GM12865 (cell line): ENCODE measurements at places on chromosomes 2 and 18.

DNA sequence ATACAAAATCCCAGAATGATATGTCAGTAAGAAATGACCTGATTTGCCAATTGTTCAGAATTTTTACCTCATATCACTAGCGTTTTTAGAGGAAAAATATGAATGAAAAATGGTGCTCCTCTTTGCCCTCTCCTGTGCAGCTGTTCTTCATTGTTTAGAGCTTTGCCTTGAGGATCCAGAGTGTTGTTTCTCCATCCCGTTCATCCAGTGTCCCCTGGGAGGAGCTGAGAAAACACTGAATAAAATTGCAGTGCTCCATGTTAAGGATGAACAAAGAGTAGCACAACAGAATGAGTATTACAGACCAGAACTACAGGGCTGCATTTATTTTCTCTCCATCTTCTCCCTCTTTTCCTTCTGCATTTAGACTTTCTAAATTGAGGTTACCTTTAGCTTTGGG, 133.1 kb downstream of the ADCYAP1 start:
- DNase-seq: no peak

- no peak for DNase-seq
Measured at GRCh38 chr18:13605901-13606300, 120.5 kb downstream of the FAM210A start.

- peak; percentile 56 for DNase-seq
Measured at GRCh38 chr2:227406177-227407031, 18.7 kb upstream of the SCYGR1 start.

GRCh38 chr2:75133621-75134570, 65.4 kb downstream of the TACR1 start:
- no peak for DNase-seq

GRCh38 chr2:170013802-170014551, 164.0 kb upstream of the MYO3B start:
- no peak for DNase-seq

- no peak for DNase-seq
Measured at GRCh38 chr18:13983506-13983905, 68.2 kb upstream of the MC2R start.

DNA sequence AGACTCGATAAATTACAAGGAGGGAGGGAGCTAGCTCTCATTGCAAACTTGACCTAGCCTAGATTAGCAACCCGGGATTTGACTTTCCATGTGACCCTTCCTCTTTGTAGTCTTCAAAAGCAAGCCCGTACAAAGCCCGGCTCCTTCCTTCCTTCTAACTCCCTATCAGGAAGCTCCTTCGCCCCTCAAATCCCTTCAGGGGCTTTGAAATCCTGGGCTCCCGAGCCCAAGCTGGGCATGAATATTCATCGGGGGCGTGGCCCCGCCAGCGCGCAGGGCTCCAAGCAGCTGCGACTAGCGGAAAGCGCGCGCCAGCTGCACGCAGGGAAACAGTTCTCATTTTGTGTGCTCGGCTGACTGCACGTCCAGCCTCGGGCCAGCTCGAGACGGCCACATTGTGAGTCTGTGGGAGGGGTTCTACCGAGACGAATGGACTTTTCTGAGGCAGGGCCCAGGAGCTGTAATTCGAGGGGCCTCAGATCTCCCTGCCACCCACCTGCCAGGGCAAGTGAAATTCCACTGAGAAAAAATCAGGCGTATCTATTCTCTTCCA, 84.0 kb upstream of the PELI1 start:
- DNase-seq: peak; percentile 76

- no peak for DNase-seq
Measured at GRCh38 chr18:2715990-2716389, 60.5 kb downstream of the SMCHD1 start.

- no peak for DNase-seq
Measured at GRCh38 chr2:14304326-14304725, 328.2 kb upstream of the LRATD1 start.

- no peak for DNase-seq
Measured at GRCh38 chr2:189113963-189114362, 65.6 kb downstream of the COL5A2 start.

DNA sequence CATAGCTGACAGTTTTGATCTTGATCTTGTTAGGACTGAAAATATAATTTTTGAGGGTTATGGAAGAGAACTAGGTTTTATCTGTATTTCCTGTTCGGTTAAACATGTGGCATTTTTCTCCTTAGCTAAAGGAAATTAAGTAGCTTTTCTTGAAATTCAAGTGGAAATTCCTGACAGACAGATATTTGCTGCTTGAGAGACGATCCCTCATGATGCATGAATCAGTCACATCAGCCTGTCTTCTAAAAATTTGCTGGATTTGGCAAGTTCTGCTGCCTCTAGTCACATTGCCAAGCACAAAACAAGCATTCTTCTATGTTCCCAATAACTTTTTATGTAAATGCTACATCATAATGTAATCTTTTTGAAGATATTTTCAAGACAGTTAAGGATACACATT, 201.8 kb upstream of the ATP5MC3 start:
- no peak for DNase-seq

GRCh38 chr2:144480285-144480684, 39.6 kb downstream of the ZEB2 start:
- DNase-seq: no peak

DNA sequence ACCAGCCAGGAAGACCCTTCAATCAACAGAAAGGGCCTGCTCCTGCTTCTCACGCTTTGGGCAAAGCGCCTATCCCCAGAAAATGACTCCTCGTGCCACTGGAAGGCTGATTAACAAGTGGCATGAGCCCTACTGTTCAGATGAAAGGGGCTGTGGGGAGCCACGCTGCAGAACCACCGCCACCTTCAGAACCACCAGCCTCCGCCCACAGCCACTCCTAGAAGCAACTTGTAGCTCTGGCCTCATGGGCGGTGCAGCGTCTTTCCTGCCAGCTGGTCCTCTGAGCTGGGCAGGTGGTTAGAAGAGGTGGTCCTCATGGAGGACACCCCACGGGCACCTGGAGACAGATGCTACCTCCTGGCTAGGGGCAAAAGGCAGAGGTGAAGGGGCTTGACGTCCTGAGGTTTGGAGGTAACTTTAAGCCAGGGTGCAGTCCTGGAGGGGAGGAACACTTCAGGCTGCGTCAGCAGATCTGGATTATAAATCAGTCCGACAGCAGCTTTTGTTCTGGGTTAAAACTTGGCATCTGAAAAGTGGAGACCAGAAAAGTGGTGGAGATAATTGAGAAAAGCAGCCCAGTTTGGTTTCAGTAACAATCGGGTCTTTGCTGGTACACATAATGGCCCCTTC, 861 bp upstream of the SEMA4C start:
- DNase-seq: peak; percentile 48

GRCh38 chr2:153068915-153069314, 350.5 kb downstream of the ARL6IP6 start:
- DNase-seq: no peak

GRCh38 chr18:48132797-48133655, 202.6 kb upstream of the SMAD2 start:
- no peak for DNase-seq

DNA sequence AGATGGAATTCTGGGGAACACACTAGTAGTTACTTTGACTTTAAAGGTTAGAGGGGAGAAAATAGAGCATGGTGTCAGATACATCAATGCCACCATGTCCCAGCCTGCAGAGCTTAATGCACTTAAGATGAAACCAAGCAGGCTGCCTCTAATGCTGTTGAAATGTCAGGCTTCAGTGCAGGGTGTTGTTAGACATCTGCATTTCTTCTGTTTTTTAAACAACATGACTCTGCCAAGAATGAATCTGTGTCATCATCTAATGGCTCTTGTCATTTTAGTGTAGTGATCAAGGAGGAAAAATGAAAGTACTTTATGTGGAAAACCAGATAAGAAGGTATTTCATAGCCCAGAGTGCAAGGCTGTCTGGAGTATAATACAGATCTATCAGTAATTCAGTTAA, 29.9 kb downstream of the LYPD1 start:
- DNase-seq: no peak

DNA sequence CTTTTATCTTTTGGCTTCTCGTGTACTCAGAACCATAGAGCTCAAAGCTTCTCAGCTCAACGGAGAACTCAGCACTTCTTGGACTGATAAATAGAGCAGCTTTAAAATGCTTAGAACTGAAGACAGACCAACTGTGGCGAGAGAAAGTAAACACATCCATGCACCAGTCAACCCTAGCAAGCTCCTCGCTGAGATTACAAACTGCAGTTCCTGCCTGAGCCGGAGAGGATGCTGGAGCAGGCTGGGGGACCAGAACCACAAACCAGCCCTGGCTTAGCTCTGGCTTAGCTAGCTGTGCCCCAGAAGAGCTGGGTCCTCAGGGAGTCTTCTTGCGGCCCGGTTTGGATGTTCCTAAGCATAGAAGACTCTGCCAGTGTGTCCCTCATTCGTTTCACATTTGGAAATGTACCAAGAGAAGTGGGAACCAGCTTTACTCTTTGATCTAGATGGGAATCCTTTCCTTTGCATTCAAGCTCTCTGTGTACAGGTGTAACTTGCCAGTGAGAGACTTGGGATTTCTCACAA, 5.6 kb downstream of the PAX8 start:
- peak; percentile 26 for DNase-seq

GRCh38 chr2:232528746-232529460, 2.9 kb downstream of the CHRND start:
- no peak for DNase-seq

DNA sequence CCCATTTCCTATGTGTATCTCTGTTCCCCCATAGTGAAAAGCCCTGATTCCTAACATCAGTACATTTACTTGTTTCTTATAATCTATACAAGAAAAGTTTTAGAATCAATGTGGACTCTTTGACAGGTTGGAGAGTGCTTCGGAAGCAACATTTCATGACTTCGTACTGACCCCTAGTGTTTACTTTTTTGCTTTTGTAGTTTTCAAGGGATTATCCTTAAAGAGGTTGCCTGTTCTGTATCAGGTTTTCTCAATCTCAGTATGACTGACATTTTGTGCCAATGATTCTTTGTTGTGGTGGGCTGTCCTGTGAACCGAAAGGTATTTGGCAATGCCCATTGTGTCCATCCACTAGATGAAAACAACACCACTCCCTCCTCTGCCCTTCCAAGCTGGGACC, 43.3 kb upstream of the SERPINB2 start:
- peak; percentile 52 for DNase-seq

DNA sequence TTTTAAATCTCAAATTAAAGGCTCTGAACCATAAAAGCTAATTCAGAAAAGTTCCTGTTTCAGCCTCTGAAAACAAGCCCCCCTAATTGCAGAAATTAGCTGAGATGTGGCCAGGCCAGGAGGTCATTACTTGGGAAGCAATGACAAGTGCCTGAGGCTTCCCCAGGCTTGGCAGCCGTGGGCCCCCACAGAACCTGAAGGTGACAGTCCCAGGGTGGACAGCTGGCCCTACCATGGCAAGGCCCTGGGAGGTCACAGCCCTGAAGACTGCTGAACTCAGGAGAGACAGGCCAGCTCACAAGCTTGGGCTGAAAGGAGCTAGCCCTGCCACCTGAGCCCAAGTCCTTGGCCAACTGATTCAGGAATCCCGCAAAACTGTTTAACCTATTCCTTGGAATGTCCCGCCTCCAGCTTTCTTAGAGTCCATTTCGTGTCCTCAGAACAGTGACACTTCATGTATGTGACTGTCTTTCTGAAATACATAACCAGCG, 54.3 kb upstream of the PKDCC start:
- no peak for DNase-seq

DNA sequence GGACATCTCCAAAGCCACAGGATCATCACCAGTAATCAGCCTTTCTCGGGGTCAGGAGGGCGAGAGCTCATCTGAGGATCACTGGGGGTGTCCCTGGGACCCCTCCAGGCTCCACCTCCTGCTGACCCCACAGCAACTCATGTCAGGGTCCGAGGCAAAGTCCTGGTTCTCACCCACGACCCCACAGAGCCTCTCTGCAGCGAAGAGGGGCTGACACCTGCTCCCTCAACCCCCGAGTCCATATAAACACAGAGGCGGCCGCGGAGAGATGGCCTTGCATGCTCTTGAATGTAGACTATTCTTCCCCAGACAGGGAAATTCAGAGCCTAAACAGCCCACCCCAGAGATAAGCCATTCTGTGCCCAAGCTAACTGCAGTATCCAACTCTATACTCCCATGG, 29.9 kb downstream of the HS6ST1 start:
- DNase-seq: no peak

- DNase-seq: no peak
Measured at GRCh38 chr2:28981620-28982376, 700 bp downstream of the TOGARAM2 start.

- DNase-seq: no peak
Measured at GRCh38 chr2:80329491-80329890, 24.9 kb upstream of the LRRTM1 start.
